ENCODE measurements at places on chromosomes 13 and 19.

DNA sequence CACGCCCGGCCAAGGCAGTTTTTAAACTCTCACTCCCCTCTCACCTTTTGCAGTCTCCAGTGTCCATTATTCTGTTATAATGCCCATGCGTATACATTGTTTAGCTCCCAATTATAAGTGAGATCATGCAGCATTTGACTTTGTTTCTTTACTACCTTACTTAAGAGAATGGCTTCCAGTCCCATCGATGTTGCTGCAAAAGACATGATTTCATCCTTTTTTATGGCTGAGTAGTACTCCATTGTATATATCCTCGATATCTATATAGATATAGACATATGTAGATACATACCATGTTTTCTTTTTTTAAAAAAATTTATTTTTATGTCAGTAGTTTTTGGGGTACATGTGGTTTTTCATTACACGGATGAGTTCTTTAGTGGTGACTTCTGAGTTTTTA lies 8.4 kb downstream of the OR7D2 start:
- no peak for DNase-seq

- no peak for DNase-seq
These were observed 3.3 kb upstream of the TM6SF2 start for GRCh38 chr19:19276386-19276785.

GRCh38 chr13:94163535-94163934 lies 315.9 kb downstream of the DCT start:
- no peak for DNase-seq

DNA sequence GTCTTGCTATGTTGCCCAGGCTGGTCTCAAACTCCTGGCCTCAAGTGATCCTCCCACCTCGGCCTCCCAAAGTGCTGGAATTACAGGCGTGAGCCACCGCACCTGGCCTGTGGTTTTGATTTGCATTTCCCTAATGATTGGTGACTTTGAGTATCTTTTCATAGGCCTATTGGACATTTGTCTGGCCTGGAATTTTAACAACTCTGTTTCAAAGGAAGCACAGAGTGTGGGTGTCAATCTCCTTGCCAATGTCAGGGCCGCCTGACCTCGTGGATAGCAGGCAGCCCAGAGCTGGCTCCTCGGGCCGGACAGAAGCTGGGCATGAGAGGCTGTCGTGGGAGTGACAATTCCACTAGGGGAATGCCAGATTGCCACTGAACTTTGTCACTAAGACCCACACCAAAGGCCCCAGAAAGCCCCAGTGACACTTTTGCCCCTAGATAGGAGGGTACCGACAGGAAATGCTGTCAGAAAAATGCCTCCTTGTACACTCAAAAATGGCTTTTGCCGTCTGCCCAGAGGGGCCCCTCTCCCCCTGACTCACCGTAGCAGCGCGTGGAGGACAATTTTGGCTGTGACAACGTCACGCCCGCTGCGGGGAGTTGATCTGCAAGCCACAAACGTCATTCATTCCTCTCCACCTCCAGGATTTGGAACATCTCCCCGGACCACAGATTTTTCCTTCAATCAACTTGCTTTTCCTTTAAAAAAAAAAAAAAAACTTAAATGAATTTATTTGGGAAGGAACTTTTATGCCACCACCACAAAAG lies 11.7 kb upstream of the ADGRE5 start:
- DNase-seq: no peak

DNA sequence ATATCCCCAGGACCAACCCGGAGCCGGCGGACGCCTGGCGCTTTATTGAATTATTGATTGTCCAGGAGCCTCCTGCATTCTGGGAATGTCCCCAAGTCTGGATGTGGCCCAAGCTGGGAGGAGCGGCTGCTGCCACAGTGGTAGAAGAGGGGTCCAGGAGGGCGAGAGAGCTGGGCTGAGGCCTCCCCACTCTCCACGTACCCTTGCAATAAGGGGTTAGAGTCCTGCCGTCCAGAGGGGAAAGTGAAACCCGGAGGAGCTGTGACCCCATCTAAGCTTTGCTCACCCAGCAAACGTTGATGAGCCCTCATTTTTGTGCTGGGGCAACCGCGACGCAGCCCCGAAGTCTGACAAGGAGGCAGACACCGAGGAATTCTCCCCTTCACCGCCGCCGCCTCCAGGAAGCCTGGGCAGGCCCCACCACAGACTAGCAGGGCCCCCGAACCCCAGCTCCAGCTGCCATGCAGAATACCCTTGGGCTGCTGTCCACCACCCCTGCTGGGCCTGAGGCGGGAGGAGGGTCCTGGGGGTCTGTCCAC lies 1.4 kb upstream of the C2CD4C start:
- no peak for DNase-seq

DNA sequence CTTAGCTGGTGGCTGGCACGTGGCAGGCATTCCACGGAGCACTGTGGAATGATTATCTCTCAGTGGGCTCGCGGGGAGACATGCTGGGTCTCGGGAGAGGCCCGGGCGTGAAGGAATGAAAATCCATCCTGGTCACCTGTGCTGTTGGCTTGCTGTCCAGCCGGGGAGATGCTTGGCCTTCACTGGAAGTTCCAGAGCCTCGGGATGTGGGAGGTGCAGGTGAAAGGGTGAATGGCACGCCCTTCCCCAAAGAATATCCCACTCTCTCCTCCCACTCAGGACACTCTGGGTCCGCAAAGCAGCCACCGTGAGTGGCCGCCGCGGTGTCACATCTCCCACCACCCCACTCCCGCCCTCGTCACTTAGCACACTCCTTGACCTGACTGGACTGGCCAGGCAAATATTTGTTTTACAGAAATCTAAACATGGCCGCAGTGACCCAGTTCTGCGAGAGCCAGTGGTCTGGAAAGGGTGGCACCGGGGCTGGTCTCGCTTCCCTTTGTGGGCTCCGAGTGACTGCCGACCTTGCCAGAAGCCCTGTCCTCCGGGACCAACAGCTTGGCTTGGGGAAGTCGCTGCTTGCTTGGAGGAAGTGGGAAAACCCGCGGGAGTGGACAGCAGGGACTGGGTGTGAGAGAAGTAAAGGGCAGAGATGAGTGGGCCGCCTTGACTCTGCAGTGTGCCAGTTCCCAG lies 8.0 kb downstream of the DPP9 start:
- DNase-seq: no peak

DNA sequence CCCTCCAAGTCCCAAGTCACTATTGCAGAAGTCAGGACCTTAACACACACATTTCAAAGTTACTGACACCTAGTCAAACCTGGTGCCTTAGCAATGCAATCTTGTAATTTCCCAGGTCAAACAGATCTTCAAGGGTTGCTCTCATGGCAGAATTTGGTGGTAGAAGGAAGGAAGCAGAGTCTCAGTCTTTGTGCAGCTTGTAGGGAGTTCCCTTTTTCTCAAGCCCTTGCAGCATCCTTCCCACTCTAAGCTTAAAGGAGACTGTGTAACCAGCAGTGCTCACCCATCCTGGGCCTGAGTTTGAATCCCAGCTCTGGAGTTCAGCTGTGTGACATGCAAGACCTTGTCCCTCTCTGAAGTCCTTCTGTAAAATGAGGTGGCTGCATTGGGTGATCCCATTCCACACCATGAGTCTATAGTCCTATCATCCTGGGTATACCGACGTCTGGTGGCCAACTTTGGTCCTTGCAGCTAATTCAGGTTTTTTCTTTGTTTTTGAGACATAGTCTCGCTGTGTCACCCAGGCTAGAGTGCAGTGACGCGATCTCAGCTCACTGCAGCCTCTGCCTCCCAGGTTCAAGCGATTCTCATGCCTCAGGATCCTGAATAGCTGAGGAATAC lies 9.8 kb downstream of the SIGLEC10 start:
- DNase-seq: no peak

DNA sequence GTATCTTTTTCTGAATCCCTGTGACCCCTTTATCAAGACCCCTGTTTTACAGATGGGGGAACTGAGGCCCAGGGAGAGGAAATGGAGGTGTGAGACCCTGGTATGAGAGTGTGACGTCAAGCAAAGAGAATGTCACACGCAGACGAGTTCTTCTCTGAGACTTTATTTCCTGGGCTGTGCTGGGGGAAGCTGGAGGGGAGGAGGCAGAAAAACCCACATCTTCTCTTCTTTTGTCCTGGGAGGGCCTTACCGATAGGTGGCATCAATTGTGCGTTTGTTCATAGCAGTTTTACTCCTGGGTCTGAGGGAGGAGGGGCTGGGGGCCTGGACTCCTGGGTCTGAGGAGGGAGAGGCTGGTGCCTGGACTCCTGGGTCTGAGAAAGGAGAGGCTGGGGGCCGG lies 4.9 kb upstream of the KLK15 start:
- DNase-seq: no peak

DNA sequence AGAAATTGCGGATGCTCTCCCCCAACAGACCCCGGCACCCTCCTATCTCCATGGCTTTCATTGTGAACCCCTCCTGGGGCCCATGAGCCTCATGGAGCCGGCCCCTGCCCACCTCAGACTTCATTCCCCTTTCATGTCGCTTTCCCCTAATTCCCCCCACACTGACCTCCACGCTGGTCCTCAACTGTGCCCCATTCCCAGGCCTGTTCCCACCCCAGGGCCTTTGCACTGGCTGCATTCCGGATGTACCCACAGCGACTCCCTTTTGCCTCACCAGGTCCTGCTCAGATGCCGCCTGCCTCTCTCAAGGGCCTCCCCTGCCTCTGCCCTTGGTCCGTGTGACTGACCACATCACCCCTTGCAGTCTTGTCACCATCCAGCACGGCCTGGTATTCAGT lies 13.3 kb downstream of the SLC27A1 start:
- DNase-seq: no peak

DNA sequence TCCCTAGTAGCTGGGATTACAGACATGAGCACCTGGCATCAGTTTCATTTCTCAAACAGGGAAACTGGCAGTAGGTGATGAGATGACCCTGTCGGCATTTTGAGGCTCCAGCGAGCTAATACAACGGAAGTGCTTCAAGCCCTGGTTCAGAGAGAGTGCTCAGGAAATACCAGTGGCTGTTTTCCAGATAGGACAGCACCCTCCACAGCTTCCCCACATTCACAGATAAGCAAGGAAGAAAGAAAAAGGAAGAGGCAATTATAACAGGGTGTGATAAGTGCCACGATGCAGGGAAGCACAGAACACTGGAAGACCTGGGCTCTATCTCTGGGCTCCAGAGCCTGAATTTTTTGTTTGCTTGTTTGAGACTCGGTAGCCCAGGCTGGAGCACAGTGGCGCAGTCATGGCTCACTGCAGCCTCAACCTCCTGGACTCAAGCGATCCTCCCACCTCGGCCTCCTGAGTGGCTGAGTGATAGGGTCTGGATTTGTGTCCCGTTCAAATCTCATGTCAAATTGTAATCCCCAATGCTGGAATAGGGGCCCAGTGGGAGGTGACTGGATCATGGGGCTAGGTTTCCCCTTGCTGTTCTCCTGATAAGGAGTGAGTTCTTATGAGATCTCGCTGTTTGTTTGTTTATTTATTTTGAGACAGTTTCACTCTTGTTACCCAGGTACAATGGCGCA lies 43.5 kb downstream of the PIN1 start:
- no peak for DNase-seq

DNA sequence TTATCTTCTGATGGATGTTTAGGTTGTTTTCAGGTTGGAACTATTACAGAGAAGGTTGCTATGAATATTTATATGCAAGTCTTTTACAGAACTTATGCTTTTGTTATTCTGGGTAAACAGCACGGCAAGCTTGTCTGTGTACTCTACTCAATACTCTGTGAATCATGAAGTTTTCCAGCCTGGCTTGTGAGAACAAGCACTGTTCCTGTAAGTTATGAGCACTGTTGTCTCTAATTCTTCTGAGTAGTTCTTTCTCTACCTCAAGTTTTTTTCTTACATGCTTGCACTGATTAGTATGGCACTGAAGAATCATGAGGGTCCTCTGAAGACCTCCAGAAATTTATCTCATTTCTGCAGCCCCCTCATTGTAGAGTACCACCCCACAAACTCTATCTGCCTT lies 496.9 kb downstream of the KCTD12 start:
- no peak for DNase-seq

DNA sequence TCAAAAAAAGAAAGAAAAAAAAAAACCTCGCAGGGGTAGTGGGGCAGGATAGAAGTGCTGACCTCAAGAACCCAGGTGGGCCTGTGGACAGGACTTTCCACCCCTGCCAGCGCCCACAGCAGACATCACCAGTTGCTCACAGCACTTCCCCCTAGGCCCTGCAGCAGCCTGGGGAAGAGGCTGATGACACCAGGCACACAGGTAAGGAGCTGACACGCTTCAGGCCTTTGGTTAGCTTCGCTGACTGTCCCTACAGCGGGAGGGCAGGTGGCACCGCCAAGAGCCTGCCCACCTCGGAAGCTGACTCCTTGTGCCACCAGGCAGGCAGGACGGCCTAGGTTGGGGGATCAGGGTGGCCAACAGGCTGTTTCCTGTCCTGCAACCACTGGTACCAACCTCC lies 8.9 kb downstream of the LONP1 start:
- DNase-seq: no peak

DNA sequence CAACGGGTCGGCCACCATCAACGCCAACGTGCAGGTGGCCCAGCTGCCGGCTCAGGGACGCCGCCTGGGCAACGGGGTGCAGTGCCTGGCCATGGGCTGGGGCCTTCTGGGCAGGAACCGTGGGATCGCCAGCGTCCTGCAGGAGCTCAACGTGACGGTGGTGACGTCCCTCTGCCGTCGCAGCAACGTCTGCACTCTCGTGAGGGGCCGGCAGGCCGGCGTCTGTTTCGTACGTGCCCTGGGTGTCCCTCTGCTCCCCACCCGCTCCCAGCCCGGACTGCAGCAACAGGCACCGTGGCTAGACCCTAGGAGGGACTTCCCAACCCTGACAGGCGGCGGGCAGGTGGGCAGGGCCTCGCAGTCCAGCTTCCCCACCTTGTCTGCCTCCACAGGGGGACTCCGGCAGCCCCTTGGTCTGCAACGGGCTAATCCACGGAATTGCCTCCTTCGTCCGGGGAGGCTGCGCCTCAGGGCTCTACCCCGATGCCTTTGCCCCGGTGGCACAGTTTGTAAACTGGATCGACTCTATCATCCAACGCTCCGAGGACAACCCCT lies 3.5 kb downstream of the ELANE start:
- DNase-seq: no peak

DNA sequence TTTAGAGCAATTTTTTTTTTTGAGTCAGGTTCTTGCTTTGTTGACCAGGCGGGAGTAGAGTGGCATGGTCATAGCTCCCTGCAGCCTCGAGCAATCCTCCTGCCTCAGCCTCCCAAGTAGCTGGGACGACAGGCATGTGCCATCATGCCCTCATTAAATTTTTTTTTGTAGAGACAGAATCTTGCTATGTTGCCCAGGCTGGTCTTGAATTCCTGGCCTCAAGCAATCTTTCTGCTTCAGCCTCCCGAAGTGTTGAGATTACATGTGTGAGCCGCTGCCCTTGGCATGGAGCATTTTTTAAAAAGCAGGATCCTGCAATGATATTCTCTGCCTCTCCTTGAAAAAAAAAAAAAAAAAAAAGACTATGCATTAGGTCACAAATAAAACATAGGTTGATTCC lies 5.9 kb downstream of the GPR32 start:
- no peak for DNase-seq

DNA sequence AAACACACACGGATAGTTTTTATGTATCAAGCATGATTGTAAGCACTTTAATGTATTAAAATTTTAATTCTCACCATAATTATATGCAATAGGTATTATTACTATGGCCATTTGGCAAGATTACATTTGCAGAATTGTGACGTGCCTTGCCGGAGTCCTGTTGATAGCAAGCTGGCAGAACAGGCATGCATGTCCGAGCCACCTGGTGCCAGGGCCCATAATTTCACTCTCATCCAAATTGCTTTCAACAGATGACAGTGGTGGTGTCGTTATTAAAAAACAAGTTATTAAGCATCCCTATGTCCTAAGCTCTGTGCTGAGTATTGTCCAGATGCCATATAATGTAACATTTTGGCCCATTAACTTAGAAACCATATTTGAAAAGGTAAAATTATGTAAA lies 374.3 kb downstream of the FOXO1 start:
- DNase-seq: no peak
